ENCODE measurements at places on chromosomes 11 and 22.

GRCh38 chr22:39699631-39700360 is 129.2 kb downstream of the CACNA1I start:
- no peak for DNase-seq

DNA sequence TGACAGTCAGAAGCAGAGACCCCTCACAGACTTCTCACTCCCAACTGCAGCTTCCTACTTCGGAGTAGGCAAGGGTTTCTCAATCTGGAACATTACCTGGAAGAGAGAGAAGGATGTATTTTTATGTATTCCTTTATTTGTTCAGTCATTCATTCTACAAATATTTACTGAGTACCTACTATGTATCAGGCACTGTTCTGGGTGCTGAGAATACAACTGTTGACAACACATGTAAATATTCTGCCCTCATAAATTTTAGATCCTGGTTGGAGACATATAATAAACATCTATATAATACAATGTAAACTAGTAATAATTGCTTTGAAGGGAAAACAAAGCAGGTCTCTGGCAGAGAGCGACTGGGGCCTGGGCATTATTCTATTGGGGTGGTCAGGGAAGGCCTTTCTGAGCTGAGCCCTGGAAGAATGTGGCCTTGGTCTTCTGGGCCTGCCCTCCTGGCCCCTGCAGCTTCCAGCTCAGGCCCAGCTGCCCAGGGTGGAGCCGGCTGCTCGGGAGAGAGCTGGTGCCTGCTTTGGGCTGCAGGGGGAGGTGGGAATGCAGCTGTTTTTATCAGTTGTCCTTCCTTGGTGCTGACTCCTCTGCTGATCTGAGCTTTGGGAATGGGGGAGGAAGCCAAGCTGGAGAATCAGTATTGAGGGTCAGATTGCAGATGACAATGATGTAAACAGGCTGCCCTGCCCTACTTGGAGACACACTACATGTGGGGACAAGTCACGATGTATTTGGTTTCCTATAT is 46.8 kb downstream of the PKNOX2 start:
- DNase-seq, result no peak

- DNase-seq, result no peak
Measured at GRCh38 chr22:45251825-45252224, 11.1 kb upstream of the KIAA0930 start.

GRCh38 chr11:61049063-61049377 is 53.3 kb upstream of the CD5 start:
- no peak for DNase-seq
